ENCODE measurements at places on chromosomes 12 and 14.

DNA sequence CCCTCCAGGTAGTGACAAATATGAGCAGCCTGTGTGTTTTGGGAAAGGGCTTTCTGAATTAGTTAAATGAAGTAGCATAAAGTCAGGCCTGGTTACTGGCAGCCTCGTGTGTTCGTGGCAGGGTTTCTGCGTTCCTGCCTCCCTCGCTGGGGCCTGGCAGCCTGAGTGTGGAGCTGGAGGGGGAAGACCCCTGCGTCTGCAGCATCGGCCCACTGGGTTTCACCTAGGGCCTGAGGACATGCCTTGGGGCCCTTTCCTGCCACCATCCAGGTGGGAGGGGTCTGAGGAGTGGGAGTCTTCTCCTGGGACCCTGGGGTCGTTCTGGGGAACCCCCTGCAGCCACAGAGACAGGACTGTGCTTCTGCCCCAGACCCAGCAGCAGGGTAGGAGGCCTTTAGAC lies 20.4 kb upstream of the AMN start:
- DNase-seq: no peak

DNA sequence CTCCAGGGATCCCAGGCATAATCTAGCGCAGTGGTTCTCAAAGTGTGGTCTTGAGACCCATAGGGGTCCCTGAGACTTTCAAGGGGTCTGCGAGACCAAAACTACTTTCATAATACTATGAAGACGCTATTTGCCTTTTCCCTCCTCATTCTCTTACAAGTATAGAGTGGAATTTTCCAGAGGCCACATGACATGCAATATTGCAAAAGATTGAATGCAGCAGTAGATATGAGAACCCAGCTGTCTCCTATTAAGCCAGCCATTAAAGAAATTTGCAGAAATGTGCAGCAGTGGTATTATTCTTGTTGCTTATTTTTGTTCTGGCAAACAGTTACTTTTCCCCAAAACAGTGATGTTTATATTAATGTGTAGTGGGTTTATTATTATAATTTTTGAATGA lies 62.8 kb downstream of the VWF start:
- DNase-seq: no peak

DNA sequence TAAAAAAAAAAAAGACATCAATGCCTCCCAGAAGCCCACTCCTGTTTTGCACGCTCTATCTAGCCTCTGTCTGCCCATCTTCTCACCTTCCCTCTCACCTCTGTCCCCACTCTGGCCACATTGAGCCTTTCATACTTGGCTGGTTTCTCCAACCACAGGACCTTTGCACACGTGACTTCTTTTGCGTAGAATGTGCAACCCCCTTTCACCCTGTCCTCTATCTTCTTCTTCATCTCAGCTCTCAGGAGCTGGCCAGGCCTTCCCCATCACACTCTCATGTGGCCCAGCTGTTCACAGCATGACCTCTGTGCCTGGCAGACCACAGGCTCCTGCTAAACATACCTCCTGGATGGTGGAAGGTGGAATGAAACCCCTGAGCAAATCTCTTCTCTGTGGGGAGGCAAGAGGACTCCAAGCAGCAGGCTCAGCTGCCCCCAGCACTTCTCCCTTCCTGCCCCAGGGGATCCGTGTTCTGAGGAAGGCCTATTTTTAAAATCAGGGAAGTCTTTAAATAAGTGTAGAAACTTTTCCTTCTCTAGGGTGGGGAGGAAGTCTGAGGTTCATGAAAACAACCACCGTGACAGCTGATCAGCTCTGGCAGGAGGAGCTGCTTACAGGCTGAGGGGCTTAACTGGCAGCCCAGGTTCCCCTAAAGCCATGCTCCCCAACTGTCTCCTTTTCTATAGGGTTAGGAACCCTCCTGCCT lies 11.6 kb downstream of the HVCN1 start:
- DNase-seq: no peak

GRCh38 chr12:56197921-56198635 lies 8.8 kb upstream of the SMARCC2 start:
- no peak for DNase-seq

DNA sequence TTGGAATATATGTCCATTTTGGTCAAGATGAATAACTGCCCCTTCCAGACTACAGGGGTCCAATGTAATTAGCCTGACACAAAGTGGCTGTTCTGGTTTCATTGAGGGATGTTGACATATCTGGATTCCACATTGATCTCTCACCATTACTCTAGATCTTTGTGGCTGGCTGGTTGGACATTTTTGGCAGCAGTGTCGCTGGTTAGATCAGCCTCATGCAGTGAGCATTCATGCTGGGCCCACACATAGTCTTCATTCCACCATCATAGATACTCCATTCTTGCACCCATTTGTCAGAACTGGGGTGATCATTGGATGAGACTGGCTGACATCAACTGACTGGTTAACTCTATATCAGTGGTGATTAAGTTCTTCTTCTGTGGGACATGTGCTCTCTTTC lies 74.4 kb downstream of the MGST1 start:
- DNase-seq: no peak

GRCh38 chr12:24664161-24664880 lies 284.6 kb downstream of the BCAT1 start:
- no peak for DNase-seq

DNA sequence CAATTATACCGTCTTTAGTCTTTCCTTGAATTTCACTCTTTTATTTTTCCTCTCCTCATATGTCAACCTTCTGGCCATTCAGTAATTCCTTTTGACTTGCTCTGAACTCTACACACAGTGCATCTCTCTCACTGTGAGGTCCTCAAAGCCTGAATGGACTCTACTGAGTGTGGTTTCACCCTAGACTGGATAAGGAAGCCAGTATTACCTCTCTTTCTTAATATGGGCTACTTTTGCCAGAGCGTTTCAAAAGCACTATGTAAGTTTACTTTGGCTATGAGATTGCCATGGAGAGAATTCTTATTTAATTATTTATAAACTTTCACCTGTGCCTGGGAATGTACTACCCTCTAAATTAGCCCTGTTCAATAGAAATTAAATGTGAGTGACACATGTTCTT lies 343.5 kb upstream of the DDHD1 start:
- no peak for DNase-seq

DNA sequence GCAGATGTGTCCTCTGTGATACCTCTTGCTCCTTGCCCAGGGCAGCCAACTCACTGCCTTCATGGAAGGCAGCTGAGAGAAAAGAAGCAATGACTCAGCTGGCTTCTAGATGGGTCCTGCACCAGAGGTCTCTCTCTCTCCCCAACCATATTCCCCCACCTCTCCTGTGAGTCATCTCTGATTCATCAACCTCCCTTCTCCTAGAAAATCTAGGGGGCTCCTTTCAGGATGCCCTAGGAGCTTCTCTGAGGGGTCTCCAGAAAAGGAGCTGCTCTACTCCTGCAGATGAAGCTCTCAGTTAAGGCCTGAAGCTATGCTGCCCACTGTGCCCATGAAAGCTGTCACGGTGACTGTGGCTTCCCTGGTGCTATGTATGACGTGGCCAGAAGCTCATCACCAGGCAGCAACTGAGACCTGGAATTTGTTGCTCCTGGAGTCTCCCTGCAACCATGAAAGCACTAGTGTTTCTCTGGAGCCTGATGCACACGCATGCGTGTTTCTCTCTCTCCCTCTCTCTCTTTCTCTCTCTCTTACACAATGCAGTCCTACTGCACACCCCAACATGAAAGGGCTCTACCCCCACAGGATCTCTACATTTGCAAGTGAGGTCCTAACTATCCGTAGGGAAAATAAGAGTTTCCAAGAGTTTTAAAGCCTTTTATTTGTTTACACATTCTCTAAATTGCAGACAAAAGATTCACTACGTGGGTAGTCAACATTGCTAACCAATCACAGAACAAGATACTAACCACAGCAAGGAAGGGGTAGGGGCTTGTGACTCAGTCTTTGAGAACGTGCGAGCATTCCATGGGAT lies 285.3 kb downstream of the DPF3 start:
- DNase-seq: no peak

DNA sequence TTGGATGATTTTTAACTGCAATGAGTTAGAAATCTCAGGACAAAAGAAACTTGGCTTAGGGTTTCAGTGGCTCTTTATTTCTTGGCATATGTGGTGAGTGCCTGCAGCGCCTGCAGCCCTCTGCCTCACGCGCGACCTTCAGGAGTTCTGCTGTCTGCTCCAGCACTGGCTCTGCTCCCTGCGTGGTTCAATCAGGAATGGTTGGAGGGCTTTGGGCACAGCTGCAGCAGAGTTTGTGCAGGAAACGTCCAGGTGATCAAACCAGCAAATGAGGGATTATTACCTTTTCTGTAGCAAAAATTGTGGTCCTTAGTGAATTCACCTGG lies 19.8 kb downstream of the PPM1H start:
- no peak for DNase-seq

DNA sequence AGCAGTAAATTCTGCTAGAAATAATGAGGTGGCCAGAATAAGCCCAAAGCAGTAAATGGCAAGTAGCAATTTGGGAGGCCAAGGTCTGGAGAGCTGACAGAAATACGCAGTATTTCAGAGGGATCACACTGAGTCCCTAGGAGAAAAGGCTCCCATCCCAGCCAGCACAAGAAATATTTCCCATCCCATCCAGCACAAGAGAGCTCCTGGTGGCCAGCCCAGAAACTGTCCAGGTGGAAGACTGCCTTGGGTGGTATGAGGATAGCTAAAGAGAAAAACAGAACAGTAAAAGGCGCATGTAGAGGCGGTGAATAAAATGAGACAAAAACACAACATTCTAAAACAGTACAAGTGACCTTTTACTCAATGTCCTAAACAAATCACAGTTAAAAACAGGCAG lies 120.7 kb downstream of the HECTD4 start:
- no peak for DNase-seq

- no peak for DNase-seq
Measured at GRCh38 chr14:58912799-58913432, 275.2 kb downstream of the DACT1 start.

- DNase-seq: no peak
Measured at GRCh38 chr14:60655898-60656685, 6.8 kb upstream of the SIX1 start.

DNA sequence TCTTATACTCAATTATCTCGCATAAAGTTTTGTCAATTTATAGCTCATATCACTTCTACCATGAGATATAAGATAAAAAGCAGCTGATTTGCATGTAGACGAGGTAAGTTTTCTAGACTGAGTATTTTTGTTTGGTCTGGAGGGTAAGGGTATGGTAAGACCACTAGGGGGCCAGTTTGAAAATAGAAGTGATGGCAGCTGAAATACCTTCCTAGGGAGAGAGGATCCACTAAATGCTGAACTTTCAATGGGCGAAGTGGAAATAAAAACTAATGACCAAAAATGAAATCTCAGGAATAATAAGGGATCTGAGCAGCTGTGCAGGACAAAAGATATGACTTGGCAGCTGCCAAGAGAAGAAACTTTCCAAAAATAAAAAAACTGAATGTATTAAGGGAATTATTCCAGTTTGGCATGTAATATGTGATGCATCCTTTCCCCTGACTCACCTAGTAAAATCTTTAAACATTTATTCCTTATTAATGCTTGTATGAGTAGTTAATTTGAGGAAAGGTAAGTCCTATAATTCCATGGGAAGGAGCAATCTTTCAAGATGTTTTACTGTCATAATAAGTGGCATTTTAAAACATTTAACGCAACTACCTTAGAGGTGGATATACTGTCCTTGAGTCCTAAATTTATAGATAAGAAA lies 754.5 kb downstream of the C12orf50 start:
- no peak for DNase-seq

DNA sequence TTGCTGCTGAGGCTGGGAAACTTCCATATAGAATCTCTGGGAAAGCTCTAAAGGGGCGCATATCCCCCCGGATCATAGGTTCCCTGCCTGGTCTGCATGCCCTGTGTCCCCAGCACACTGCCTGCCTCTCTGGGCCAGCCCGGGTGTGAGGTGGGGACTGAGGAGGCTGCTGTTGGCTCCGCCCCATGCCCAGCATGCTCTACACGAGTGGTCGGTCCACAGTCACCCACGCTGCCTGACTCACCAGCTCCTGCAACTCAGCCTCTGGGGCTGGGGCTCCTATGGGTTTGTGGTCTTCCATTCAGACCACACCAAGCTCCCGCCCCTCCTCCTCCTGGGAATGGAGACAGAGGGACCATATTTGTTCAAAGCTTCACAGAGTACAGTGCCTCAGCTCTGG lies 88.5 kb upstream of the ANO2 start:
- no peak for DNase-seq

DNA sequence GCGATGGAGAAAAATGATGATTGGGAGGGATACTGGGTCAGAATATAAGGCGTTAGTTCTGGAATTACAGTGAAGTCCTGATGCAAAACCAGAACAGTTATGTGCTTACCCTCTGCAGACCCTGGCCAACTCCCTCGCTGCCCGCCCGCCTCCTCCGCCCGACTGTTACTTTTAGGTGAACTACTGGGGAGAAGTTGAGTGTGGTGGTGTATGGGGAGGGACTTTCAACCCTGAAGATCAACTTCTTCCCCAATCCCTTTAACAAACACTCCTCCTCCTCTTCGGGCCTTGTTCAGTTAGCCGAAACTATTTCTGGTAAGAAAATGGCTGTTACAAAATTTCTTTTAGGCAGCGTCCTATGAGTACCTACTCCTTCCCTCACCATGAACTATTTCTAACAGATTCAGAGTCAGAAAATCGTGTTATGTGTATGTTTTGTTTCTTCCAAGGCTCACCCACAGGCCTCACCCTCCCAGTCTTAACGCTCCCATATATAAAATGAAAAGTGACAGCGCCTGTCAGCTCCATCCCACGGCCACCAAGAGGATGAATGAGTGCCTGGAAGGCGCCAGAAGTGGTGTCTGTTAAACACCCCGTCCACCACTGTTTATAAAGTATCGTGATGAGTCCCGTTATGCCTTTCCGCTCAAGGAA lies 1.3 kb downstream of the FBXO33 start:
- DNase-seq: no peak

GRCh38 chr12:64083285-64084210 lies 138.5 kb downstream of the KICS2 start:
- DNase-seq: no peak

DNA sequence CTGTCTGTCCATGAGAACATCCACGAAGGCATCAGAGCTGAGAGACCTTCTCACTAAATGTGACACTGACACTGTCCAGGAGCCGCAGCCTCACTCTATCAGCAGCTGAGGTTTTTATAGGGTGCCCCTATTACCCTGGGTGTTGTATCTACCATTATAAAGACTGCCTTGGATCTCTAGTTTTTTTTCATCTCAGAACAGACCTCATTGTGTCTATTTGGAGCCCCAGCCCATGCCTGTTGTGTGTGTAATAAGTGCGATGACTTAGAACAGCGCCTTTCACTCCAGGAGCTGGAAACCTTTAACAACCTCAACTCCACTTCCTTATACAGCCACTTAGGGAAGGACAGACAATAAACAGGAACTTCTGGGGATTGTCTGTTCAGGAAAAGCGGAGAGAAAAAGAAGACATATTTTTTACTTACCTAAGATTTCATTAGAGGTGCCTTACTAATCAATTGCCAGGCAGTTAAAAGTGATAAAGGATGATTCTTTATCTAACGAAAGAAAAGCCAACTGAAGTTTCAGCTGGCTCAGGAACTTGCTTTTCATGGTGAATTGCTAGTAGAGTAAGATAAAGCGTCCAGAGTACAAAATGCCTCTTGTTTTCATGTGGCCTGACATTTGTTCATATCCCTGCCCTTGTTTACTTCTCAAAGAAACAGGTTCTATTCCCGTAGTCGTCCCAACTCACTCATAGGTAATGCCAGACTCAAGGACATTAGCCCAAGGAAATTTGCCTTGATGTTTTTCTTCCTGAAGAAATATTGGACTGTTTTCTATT lies 420.6 kb downstream of the RAD51B start:
- DNase-seq: no peak

Measured in COR-L47 (cell line).